Amniotic epithelial cell (primary cell): ENCODE measurements at places on chromosomes 3 and 15.

DNA sequence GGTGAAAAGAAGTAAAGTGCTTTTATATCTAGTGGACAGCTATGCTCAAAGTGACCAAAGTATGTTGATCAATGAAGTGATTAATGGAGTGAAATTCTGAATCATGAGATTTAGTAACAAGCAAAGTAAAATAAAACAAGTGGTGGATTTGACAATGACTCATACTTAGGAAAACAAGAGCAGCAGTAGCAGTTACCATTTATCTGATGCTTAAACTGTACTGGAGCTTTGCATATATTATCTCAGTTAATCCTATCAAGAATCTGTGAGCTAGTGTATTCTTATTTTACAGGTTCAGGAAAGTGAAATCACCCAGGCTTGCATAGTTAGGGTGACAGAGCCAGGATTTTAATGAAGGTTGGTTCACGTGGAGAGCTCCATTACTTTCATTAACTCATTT is 50.6 kb upstream of the SPATA16 start:
- DNase-seq: no peak

GRCh38 chr3:106048946-106049481 is 180.2 kb upstream of the CBLB start:
- DNase-seq: no peak

DNA sequence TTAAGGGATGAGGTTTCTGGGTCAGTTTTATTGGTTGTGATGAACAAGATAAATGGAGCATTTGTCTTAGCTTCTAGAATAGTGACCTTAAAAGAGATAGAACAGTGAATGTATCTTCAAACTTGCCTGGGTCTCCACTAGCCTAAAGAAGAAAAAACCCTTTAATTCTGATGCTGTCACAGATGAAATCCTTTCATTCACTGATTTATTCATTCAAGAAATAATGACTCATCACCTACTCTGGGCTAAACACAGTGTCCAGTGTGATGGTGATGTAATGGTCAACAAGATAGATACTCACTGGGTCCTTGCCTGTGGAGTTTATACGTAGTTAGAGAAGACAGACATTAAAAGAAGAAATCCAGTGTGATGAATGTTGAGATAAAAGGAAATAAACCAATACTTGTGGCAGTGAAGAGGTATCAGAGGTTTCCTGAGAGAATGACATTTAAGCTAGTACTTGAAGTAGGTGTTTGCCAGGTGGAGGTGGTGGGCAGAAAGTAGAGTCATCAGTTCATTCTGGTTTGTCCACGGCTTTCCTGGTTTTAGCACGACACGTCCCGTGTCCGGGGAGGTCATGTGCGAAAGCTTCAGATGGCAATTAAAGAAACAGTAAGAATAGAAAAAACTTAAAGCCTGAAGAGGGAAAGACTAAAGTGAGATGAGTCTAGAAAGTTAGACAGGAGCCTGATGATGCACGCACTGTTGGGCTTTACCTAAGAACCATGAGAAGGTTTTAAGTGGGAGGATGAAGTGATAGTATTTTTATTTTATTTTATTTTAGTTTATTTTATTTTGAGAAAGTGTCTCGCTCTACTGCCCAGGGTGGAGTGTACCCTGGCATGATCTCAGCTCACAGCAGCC is 18.5 kb downstream of the PAK2 start:
- DNase-seq: peak; percentile 94

- DNase-seq: no peak
Observed at GRCh38 chr3:69292959-69293574, 92.8 kb downstream of the FRMD4B start.

GRCh38 chr3:105518806-105519418 is 152.2 kb downstream of the ALCAM start:
- peak; percentile 72 for DNase-seq

DNA sequence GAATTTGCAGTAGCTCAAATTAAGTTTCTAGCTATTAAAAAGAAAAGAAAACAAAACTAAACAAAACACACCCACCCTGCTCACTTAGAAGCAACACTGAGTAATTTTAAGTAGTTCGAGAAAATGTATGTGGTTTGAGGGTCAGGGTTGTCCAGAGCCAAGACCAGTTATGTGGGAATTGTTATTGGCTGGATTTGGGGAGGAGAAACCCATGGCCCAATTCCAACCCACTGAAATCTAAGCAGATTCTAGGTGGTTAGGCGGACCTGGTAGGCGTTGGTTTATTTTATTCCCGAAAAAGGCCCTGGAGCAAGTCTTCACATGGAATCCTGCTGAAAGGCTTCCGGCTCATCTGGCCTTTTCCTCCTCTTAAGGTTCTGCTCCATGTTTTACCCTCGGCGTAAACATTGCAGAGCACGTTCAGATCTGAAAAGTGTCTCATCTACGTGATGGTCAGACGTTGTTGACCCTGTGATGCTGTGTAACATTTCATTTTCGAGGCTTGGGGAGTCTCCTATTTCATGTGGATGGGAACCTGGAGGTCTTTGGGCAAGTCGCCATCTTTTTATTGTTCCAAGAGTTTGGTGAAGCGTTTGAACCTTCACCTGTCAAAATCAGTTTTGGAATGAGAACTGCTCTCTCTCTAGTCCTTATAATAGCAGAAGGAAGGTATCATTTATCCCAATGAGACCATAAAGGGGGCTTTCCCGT is 64.0 kb downstream of the FLNB start:
- peak; percentile 84 for DNase-seq

- DNase-seq: peak; percentile 9
Observed at GRCh38 chr3:32872487-32873382, 54.9 kb downstream of the TRIM71 start.

DNA sequence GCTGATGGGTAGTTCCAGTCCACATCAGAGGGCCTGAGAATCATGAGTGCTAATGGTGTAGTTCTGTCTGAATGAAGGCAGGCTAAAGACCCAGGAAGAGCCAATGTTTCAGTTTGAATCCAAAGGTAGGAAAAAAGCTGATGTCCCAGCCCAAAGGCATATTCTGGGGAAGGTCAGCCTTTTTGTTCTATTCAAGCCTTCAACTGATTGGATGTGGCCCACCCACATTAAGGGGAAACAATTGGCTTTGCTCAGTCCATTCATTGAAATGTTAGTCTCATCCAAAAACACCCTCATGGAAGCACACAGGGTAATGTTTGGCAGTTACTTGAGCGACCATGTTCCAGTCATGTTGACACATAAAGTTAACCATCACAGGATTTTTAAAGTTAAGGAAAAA is 25.9 kb downstream of the EPHB1 start:
- DNase-seq: no peak

GRCh38 chr3:102089239-102089638 is 239.9 kb downstream of the NFKBIZ start:
- no peak for DNase-seq

- DNase-seq: no peak
Observed at GRCh38 chr15:77768521-77769078, 135.9 kb upstream of the LINGO1 start.

- peak; percentile 17 for DNase-seq
Observed at GRCh38 chr3:186742618-186743380, 25.6 kb downstream of the KNG1 start.

- DNase-seq: peak; percentile 79
Observed at GRCh38 chr3:105490045-105490444, 123.3 kb downstream of the ALCAM start.

DNA sequence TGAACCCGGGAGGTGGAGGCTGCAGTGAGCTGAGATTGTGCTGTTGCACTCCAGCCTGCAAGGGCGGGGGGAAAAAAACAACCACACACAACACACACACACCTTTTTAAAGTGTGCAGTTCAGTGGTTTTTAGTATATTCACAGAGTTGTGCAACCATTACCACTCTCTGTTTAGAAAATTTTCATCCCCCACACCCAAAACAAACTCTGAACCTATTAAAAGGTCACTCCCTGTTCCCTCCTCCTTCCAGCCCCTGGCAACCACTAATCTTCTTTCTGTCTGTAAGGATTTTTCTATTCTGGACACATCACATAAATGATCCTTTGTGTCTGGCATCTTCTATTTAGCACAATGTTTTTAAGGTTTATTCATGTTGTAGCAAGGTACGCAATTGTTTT is 159.1 kb downstream of the ATG7 start:
- DNase-seq: peak; percentile 37

GRCh38 chr3:116947809-116948208 is 238.2 kb downstream of the TUSC7 start:
- DNase-seq: no peak

- peak; percentile 81 for DNase-seq
Observed at GRCh38 chr3:111739311-111739911, 119.7 kb upstream of the PHLDB2 start.

GRCh38 chr3:54862526-54862925 is 65.3 kb downstream of the LRTM1 start:
- DNase-seq: peak; percentile 23

DNA sequence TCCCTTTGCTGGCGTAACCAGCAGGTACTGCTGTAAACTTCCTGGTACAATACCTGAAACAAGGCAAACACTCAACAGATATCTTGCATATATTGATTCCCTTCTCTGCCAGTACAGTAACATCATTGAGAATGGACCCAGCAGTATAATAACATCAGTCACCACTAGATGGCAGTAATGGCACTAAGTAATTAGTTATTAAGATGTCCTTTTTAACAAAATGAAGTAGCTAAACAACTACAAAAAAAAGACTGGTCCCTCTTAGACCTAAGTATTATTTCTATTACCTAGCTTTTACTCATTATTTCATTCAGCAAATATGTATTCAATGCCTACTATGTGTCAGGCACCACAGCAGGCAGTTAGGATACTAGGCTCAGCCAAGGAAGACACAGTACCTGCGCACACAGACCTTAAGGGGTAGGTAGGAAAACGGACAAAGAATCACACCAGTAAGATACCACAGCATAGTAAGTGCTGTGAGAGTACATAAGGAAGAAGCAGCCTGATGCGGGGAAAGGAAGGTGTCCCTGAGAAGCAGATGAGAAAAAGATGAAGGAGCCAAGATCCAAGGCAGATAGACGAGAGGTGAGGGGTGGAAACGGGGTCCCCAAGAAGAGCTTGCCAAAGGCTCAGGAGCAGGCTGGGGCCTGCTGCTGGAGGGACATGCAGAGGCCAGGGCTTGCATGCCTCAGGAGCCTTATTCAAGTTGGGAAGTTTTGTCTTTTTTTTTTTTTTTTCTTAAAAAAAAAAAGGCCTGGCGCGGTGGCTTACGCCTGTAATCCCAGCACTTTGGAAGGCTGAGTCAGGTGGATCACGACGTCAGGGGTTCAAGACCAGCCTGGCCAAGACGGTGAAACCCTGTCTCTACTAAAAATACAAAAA is 102.7 kb upstream of the CHD2 start:
- DNase-seq: peak; percentile 67

GRCh38 chr3:140344601-140345205 is 333.2 kb upstream of the TRIM42 start:
- DNase-seq: no peak

DNA sequence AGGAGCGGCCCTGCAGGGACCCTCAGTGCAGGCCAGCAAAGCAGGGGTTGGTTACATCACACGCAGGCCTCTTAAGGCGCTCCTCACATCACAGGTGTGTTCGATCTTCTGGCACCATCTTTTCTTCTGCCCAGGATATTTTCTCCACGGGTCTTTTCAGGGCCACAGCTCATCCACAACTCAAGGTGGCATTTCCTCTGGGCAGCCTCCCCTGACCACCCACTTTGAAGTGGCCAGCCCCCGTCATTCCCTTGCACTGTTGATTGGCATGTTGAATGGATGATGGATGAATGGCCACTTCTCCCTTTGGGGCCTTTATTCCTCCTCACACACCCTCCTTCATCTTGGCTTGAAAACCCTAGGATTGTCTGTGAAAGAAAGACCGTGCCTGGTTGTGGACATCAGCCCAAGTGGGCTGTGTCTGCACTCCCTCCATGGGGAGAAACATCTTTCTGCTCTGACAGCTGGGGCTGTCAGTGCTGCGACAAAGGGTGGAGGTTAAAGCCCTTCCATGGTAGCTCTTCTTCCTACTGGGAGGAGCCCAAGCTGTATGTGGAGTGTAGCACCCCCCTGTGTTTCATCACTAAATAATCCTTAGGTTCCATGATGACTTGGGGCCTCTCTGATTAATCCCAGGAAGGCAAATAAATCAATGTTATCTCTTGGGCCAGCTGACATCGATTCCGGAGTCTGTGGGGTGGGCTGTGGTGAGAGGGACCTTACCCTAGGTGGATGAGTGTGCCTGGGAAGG is 102.5 kb downstream of the EPHB1 start:
- DNase-seq: no peak

DNA sequence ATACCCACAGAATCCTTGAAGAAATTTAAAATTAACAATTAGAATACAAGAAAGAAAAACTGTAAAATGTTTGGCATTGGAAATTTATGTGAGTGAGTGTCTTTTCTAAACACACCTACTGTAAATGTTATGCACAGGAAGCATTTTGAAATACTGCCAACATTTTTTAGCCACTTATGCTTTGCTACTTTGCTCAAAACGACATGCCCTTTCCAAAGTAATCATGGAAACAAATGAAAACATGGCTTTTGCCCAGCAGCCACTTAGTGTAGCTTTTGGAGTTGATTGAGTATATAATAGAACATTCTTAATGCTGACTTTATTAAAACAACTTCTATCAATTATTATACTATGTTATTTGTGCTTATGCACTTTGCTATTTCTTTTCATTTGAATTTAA is 823.0 kb downstream of the CADM2 start:
- DNase-seq: no peak

DNA sequence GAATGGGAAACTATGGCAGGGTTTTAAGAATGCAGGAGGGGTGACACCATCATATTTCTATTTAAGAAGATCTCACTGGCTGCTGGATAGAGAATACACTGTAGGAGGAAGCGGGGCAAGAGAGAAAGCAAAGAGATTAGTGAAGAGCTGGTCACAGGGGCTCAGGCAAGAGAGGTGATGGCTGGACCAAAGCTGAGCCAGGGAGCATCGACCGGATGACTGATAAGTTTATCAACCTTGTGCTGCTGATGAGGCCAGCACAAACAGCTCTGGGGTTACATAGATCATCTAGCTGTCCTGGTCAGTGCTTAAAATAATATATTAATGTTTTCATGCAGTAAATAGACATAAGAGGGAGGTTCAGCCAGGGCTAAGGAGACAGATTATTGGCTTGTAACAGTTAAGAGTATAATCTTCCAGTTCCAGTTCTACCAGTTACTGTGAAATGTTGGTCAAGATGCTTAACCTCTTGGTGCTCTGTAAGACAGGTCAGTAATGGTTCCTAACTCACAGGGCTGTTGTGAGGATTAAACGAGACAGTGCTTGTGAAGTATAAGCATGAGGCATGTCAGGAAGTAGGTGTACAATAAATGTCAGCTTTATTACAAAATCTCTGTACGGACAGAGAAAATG is 201.0 kb upstream of the FEZF2 start:
- peak; percentile 70 for DNase-seq

GRCh38 chr15:88231909-88232644 is 24.5 kb downstream of the NTRK3 start:
- DNase-seq: no peak

DNA sequence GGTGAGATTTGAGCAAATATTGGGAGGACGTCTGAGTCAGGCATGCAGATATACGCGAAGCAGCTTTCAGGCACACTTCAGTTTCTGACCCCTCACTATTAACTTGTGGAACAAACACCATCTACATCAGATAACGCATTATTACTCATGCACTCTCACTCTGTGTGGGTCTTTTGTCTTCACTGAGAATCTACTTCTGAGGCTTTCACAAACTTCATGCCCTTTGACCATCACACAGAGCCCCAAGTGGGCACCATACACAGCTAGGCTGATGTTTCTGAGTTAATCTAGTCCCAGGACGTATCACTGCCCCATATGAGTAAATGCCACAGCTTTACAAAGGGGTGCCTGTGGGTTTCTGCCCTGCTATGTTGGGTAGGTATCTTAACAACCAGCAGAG is 39.6 kb upstream of the IP6K2 start:
- DNase-seq: no peak
